ENCODE measurements at places on chromosomes 7 and 10.

- DNase-seq, result peak; percentile 30
Observed at GRCh38 chr7:111958896-111959295, 247.3 kb downstream of the DOCK4 start.

- DNase-seq, result no peak
Observed at GRCh38 chr10:103983367-103983911, 16.5 kb downstream of the SLK start.

DNA sequence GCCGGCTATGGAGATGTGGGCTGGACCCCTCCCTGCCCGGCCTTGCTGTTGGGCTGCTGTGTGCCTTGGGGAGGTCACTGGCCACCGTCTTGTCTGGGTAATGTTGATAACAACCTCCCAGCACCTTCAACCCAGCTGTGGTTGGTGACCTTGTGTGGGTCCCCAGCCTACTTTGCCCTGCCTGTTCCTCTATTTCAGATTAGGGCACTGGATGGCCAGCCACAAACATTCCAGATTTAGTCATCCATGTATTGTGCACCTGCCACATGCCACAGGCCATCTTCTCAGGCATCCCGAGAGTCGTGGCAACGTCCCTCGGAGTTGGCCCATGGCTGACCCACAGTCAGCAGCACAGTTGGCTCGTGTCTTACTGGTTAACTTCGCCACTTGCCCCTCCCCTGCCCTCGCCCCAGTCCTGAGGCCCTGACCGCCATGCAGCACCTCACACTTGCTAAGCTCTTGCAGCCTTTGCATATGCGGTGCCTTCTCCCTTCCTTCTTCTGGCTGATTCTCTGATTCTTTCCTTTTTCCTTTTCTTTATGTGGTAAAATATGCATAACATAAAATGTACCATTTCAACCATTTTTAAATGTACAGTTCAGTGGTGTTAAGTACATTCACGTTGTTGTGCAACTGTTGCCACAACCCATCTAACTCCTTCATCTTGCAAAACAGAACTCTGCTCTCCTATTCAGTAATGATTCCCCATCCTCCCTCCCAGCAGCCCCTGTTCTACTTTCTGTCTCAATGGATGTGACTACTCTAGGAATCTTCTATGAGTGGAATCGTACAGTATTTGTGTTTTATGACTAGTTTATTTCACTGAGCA is 60.6 kb downstream of the PRF1 start:
- no peak for DNase-seq

DNA sequence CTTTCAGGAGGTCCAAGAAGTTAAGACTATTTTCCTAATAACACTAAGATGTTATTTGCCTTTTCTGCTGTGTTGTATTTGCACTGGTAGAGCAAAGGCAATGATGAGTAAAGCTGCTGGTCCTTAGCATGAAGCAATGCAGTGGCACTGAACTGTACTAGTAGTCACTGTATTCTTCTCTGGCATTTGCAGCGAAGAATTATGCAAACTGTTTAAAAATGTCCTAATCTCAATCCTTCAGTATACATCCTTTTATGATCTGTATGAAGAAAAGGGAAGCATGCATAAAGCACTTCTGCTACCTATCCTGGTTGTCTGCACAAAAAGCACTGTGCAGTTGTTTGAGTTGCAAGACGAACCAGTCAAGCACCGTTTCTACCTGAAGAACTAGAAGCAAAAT is 20.4 kb downstream of the IGF2BP3 start:
- DNase-seq, result no peak

DNA sequence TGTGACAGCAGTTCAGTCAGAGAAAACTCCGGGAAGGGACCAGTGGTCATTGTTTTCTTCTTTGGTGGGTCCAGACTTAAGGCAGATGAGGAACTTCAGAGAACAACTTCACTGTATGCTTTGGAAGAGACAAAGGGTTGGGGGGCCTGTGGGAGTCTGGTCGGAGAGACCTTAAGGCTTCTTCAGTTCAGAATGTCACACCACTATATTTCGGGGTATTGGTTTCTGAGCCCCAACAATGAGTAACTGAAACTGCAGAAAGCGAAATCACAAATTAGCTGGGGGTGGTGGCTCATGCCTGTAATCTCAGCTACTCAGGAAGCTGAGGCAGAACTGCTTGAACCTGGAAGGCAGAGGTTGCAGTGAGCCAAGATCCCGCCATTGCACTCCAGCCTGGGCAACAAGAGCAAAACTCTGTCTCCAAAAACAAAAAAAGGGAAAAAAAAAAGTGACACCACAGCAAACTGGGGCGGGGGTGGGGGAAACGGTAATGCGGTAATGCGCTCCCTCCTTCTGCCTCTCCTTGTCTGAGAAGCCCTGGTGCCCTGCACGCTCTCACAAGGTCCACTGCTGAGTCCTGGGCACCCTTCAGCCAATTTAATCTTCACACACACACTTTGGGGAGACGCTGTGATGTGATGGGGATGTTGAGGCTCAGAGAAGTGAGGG is 2.2 kb upstream of the ADIRF start:
- DNase-seq, result no peak

GRCh38 chr7:25565949-25566348 is 337.7 kb upstream of the NPVF start:
- DNase-seq, result peak; percentile 60

DNA sequence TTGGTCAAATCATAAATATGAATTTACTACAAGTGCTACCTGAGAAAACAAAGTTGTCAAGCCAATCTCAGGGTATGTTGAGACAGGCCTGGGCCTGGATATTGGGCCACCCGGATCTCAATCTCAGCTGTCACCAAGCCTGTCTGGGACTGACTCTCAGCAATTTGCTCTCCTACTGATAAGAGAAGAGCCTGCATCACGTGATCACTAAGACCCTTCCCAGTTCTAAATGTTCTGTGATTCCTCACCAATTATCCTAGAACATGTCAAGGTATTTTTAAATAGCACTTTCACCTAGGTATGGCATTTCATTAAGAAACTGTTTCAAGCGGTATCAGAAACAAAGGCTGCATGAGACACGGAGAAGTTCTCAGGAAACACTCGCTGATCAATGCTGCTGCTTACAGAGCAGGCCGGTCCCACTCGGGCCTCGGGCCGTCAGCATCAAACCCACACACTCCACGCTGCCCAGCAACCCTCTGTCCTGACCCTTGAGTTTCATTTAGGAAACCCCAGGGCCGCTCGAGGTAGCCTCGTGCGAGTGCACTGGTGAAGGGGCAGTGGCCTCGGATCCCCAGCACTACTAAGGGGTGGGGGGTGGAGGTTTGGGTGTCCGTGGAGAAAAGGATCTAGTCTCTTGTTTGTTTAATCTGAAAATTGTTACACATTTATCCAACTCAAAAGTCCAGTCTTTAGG is 4.1 kb downstream of the KLF6 start:
- DNase-seq, result no peak

- no peak for DNase-seq
Observed at GRCh38 chr7:67518580-67518979, 521.9 kb downstream of the TYW1 start.

DNA sequence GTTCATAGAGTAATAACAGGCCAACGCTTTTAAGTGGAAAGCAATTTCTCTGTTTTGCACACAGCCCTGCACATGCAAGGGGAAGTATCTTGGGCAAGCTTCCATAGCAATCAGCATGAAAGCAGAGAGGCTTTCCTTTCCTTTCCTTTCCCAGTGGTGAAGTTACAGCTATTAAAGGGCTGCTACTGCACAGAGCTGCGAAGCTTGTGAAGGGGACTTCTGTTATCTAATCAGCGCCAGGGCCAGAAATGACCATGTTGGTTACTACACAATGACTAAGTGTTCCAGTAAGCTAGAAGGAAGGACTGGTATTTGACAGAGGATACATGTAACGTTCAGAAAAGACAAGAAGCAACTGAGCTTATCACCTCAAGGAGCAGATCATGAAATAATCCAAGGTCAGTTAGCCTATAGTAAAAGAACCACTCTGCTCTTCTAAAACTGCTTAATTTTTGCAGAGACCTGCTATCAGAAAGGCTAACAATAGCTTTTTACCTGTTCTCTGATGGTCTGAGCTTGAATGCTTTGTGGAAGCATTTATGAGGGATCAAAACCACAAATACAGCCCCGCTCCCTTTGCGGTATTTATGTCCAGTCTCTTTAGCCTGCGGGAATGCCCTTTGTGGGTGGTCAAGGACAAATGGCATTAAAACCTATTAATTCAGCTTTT is 45.9 kb downstream of the SGMS1 start:
- no peak for DNase-seq

GRCh38 chr7:130943336-130943901 is 209.4 kb upstream of the KLF14 start:
- peak; percentile 55 for DNase-seq

GRCh38 chr7:122429926-122430325 is 125.4 kb upstream of the FEZF1 start:
- no peak for DNase-seq

DNA sequence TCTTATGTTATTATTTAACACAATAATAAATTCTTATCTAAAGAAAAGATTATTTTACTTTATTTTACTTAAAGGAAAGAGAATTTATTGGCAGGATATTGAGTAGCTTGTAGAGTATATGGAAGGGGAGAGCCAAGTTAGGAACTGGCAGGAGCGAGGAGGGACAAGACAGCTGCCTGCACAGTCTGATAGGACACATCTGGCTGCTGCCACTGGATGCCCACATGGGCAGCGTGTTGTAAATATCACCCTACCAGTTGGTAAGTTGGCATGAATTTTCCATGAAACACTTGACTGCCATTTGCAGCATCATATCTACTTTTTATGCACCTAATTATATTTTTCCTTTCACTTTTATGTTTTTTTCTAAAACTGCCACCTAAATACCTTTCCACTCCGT is 19.6 kb downstream of the SRI start:
- no peak for DNase-seq

- DNase-seq, result no peak
Observed at GRCh38 chr10:119166118-119166500, 595 bp upstream of the SFXN4 start.

DNA sequence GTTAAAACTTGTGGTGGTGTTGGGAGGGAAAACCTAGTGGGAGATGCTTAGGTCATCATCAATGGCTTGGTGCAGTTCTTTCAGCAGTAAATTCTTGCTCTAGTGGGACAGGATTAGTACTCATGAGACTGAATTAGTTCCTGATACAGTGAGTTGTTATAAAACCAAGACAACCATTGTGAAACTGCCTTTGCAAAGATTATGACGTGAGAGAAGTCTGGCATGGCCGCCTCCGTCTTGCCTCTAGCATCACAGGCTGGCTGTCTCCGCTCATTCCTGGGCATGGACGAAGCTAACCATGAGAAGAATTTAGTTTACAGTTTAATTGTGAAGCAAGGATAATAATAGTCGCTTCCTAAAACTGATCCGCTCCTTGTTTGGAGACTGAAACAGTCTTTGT is 186.4 kb downstream of the KIF20B start:
- DNase-seq, result no peak

DNA sequence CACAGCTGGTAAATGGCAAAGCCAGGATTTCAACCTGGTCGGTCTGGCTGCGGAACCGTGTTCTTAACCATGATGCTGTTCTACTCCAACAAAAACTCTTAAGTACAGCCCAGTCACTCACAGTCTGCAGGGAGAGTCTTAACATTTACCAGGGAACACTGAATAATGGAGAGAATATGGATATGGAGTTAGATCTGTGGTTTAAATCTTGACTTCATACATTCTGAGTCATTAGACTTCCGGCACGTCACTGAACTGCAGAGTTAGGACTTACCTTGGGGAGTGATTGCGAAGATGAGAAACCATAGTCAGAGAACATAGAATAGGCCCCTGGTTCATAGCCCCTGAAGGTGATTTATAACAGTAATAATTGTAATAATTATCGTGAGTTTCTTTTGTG is 61.7 kb downstream of the ADRA2A start:
- no peak for DNase-seq

DNA sequence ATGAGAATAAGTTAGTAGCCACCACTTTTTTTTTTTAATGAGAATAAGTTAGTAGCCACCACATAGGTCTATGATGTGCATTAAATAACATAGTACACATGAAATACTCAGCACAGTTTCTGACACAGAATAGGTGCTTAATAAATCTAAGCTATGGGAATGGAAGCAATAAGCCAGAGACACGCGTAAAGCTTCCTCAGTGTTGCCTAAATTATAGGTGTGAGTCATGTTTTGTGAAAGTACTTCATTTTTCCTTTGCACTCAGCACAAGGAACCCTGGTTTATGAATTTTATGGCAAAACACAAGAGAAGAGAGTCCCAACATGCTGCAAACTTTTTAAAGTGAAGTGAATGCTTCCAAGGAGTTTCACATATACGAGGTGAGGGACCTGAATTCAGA is 267.4 kb downstream of the RNLS start:
- no peak for DNase-seq

DNA sequence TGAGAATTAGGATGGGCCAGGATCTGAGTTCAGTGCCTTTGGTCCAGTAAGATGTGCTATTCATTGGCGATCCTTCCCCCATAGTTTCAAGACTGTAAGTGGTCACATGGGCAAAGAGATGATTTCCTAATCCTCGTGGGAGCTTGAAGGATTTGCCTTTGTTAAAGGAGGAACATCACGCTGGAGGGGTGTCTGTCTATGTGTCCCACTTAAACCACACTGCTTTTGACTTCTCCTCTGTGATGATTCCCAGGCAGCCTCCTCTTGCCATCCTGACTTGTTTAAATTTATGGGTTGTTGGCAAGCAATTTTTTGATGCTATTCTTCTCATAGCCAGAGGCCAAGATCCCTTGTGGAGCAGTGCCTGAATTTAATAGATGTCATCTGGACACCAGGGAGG is 154.0 kb downstream of the TCF7L2 start:
- no peak for DNase-seq

- no peak for DNase-seq
Observed at GRCh38 chr10:81876253-81877077, 1.5 kb downstream of the NRG3 start.

DNA sequence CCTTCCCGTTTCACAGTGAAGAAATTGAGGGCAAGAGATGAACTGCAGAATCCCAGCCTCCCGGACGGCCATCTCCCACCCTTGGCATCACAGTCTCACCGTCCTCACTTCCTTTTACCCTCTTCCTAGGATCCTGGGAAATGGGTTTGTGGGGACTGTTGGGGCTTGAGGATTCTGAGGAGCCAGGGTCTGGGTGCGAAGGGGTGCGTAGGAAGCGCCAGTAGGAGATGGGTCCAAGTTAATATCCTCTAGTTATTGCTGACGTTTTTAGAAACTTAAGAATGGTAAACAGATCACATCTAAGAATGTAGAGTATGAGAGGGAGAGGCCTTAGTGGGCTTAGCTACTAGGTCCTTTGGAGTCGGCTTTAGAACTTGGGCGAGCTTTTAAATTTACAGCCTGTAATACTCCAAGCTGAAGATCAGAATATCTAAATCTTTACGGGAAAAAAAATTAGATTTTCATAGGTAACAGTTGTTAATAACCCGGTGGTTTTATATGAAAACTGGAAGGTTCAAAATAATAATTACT is 696 bp downstream of the MALSU1 start:
- peak; percentile 19 for DNase-seq

- DNase-seq, result no peak
Observed at GRCh38 chr7:70700941-70701425, 431.0 kb upstream of the GALNT17 start.
